Hepatic stellate cell (primary cell): ENCODE measurements at places on chromosomes 3 and 15.
A peak's percentile ranks its signal among the peaks of the same experiment; 100 is the strongest.

DNA sequence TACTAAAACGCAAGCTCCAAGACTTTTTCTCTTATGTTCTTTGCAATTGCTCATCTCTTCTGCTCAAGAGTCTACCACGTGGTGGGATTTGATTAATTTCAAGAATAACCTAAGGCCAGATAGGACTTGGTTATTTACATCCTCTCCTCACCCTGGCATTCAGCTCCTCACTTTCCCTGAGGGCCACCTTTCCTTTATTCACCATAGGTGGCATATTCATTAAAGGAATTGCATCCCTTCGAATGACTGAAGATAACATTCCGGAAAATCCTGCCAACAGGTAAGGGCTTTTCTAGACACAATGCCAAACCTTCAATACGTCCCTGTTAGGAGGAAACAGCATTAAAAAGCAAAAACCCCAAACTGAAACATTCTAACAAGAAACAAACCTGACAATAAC, 220.0 kb upstream of the KBTBD8 start:
- DNase-seq = no peak

DNA sequence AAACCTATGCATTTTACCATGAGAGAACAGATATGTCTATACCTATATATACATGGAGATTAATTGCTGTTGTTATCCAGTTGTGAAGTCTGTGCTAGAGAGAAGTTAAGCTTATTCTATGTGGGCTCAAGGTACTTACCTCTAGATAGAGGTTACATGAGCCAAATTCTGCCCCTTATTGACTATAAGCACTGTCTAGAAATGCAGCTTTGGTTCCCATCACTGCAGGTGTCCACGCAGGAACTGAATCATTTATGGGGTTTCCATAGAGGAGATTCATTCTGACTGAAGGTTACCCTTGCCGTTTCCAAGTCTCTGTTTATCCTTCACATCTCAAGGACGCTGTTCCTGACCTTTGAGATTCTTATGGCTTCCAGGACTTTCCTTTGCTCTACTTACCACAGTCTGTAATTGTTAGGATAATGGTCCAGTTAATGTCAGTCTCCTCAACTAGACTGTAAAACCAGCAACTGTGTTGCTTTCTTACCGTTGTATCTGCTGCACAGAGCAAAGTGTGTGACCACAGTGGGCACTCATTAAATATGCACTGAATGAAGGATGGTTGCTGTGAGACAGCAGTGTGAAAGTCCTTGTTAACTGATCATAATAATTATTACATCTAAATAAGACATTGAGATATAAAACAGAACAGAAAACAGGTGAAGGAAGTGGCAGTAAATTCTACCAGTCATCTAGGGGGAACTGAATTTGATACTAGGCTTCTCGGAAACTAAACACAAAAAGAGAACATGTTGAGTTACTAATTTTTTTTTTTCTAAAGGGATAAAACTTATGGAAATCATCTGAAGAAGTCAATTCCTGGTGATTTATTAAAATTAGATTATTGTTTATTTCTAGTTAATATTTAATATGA, 44.0 kb upstream of the BCL6 start:
- DNase-seq = no peak

DNA sequence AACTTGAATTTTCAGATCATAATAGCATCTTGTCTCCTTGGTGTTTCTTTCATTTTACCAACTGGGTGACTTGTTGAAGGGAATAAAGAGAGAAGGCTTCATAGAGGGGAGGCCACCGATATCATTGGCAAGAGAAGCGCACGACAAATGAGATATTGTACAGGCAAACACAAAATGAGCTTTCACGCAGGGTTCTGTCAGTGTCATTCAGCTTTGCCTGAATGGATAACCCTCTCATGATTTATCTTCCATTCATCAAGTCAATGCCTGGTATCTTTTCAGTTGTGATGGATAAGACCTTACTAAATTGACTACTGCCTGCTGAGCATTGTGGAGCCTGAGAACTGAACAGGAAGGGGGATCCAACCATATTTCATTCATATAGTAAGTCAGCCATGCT, 188.6 kb upstream of the EPHA3 start:
- no peak for DNase-seq

DNA sequence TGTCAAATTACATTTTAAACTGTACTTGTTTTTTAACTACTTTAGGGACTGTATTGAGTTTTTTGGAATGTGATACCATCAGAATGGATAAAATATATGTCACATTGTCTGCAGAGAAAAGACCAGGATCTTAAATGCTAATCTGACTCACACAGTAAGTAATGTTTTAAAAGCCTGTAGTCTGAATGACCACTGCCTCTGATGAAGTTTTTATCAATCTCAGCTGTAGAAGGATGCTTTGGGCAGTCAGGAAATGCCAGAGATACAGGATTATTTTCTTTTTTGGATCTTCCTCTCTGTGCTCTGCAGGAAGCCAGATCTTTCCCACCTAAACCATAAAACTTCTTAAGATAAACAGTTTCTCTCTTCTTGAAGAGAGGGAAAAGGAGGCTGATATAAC, 73.1 kb upstream of the PRTG start:
- no peak for DNase-seq

- no peak for DNase-seq
Measured at GRCh38 chr3:191137708-191138107, 61.3 kb upstream of the OSTN start.

- DNase-seq = no peak
Measured at GRCh38 chr3:65728138-65728537, 310.6 kb downstream of the MAGI1 start.

GRCh38 chr3:16286161-16286560, 21.1 kb downstream of the OXNAD1 start:
- no peak for DNase-seq

DNA sequence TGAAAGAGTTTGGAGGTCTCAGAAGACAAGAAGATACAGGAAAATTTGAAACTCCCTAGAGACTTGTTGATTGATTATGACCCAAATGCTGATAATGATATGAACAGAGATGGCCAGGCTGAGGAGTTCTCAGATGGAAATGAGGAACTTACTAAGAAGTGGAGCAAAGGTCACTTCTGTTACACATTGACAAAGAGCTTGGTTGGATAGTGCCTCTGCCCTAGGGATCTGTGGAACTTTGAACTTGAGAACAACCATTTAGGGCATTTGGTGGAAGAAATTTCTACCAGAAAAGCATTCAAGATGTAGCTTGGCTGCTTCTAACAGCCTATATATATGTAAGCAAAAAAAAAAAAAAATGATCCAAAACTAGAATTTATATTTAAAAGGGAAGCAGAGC, 48.9 kb upstream of the NAALADL2 start:
- no peak for DNase-seq

DNA sequence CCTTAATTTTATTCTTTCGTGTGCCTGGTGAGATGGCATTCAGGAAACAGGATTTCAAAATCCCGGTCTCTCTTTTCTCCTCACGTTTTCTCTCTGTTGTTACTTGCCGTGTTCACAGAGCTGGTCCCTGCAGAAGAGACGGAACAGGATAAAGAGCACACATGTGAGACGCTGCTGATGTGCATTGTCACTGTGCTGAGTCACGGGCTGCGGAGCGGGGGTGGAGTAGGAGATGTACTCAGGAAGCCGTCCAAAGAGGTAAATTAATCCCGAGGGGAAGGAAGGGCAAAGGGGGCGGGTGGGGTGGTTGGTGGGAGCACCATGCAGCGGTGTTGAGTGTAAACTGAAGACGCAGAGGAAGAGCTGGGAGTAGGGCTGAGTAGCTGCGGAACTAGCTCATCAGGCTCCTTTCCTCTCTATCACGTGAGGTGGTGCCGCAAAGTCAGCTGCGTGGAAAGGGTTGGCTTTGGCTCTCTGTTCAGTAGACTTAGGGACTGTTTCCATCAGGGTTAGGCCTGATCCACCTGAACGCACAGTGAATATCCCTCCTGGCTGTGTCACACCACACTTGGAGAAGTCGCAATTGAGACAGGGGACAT, 164.8 kb upstream of the BHLHE40 start:
- no peak for DNase-seq

GRCh38 chr3:161148832-161149475, 43.8 kb upstream of the B3GALNT1 start:
- DNase-seq = no peak

DNA sequence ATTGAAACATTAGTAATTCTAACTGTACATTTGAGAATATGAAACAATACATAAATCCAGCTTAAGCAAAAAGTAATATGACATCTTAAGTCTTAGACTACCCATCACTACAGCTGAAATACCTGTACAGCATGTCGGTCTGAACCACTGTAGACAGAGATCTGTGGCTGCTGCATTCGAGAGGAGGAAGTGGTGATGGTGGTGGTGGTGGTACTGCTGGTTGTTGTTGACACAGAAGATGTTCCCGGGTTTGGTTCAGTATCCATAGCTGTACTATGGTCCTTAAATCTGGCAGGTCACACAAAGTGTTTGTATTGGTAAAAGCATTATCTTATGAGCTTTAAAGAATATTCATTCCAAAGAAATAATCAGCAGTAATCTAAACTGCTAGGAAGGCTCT, 2.9 kb downstream of the PHC3 start:
- DNase-seq = no peak

DNA sequence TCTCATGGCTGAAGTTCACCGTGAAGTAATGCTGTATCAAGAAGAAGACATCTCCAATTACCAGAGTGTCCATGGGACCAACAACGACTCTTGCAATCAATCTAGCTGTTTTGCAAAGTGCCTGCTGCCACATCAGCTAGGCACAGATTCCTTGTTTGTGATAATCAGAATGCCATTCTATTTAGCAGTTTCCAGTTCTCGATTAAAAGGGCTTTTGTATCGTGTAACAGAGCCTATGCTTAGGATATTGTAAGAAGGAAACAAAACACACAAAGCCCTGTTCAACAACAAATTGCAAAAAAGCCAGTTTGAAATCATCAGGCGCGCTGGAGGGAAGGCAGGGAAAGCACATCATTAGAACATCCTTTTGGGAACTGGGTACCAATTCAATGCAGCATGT, 26.1 kb downstream of the RASGRF1 start:
- no peak for DNase-seq

GRCh38 chr3:130699765-130700164, 46.9 kb downstream of the PIK3R4 start:
- peak; percentile 5 for DNase-seq

GRCh38 chr15:40287505-40287904, 4.6 kb upstream of the ANKRD63 start:
- DNase-seq = no peak

- no peak for DNase-seq
Measured at GRCh38 chr15:58038426-58039078, 27.0 kb downstream of the ALDH1A2 start.

- no peak for DNase-seq
Measured at GRCh38 chr3:130677343-130677742, 69.3 kb downstream of the PIK3R4 start.

- no peak for DNase-seq
Measured at GRCh38 chr3:75985432-75985831, 200.1 kb upstream of the ZNF717 start.

- no peak for DNase-seq
Measured at GRCh38 chr3:188421836-188422540, 268.0 kb downstream of the LPP start.

DNA sequence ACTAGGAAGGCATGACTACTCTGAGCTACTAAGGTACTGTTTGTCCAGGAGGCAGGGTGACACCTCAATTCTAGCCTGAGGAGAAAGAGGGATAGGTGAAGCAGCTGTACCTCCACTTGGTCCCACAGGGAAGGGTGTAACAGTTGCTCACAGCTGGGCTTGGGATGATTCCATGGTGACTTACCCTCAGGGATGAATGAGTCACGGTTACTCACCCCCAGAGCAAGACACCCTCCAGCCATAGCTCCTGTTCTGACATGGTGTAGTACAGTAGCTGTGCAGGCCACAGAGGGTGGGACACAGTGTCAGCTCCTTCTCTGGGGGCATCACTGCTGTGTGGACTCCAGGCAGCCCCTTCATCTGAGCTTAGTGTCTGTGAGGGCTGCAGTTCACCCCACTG, 868.6 kb upstream of the SEMA6D start:
- DNase-seq = peak; percentile 0

DNA sequence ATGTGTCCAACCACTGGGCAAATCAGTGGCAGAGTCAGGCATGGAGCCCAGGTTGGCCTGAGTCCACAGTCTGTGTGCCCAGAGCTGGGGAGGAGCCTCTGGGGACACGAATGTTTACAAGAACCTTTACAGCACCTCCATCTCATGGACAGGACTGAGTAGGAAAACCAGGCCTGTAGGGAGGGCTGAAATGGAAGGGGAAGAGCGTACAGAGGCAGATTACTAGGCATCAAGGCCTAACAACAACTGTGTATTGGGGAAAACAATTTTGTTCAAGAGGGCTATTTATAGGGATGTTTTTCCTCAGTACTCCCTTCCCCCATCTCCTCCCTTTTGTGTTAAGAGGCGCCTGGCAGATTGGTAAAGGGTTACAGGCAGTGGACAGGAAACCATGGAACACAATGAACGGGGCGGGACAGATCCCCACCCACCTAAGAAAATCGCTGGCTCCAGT, 15.1 kb upstream of the ARHGAP31 start:
- no peak for DNase-seq

DNA sequence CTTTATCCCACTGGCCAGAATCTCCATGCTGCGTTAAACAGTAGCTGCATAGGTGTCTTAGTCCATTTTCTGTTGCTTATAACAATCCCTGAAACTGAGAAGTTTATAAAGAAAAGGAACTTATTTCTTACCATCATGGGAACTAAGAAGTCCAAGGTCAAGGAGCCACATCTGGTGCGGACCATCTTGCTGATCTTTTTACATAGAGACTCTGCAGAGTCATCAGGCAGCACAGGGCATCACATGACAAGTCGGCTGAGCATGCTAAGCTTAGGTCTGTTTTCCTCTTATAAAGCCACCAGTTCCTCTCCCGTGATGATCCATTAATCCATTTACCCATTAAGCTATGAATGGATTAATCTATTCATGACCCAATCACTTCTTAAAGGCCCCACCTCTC, 22.4 kb upstream of the FAM174B start:
- DNase-seq = no peak

DNA sequence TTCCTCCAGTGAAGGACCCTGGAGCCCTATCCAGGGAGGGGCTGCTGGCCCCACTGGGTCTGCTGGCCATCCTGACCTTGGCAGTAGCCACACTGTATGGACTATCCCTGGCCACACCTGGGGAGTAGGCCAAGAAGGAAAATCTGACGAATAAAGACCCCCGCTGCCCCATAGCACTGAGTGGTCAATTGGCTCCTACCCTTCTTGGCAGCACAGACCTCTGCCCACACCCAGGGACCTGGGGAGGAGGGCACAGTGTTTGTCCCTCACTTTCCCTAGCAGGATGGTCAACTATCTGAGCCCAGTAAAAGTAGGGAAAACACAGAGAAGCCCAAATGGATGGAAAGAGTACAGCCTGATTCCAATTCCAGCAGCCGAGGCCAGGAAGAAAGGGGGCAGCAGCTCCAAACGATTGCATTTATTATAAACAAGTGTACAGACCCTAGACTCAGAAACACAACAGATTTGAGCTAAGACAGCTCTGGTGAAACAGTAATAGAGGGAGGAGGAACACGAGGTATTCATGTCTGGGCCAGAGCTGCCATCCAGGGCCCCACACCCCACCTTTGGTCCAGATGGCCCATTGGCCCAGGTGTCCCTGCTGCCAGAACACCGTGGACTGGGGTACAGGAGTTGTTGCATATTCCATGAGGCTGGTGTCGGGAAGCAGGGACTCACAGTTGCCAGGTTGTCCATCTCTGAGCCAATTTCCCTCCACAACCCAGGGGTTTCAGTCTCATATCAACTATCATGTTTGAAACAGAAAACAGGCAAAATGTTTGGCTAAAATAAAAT, 21.1 kb downstream of the ATRIP start:
- no peak for DNase-seq

GRCh38 chr15:73746261-73746660, 6.9 kb downstream of the INSYN1 start:
- no peak for DNase-seq
